NAMALWA (cell line): ENCODE measurements at places on chromosomes 11 and 22.

DNA sequence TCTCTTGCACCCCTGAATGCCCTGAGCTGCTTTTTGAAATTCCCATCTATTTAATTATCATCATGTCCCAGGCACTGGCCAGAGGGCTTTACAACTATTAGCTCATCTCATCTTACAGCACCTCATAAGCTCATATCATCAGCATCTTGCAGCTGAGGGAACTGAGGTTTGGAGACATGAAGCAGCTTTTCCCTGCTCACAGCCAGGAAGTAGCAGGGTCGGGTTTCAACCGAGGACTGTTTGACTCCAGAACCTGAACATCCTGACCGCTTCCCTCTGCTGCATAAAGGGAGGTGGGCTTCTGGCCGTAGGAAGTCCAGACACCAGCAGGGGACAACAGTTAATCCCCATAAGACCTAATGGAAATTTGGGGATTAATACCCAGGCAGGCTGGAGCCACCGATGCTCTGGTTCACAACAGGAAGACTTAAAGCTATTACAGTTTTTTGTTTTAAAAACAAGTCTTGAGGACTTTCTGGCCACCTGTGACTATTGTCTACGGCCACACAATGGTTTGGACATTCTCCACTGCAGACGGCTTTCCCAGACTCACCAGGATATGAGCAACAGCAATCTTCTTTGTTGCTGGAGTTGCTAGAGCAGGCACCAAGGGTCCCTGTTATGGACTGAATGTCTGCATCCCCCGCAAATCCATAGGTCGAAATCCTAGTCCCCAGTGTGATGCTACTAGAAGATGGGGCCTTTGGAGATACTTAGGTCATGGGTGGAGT lies 47.4 kb downstream of the CHST1 start:
- DNase-seq, result no peak

DNA sequence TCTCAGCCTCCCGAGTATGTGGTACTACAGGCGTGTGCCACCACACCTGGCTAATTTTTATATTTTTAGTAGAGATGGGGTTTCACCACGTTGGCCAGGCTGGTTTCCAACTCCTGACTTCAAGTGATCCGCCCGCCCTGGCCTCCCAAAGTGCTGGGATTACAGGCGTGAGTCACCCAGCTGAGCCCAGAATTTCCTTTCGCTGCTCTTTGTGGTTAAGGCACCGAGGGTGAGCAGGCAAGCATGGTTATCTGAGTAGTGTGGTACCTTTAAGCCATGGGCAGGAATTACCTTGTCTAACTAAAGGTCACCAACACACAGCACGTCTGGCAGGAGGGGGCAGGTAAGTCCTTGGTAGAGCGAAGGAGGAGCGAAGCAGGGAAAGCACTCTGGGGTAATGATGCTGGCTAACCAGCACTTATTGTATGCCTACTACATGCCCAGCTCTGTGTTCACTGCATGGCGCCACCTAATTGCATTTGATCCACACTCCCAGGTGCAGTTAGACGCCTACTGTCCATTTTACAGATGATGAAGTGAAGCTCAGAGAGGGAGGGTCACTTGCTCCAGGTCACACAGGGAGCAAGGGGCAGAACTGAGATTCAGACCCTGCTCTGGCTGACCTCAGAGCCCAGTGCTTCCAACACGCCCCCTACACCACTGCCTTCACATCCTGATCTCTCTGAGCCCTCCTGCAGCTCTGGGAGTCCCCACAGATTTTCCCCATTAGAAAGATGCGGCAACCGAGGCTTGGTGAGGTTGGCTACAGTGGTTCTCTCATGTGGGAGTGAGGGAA lies 45.7 kb downstream of the TRIOBP start:
- no peak for DNase-seq

GRCh38 chr11:73267906-73268540 lies 4.1 kb upstream of the P2RY6 start:
- DNase-seq, result no peak

DNA sequence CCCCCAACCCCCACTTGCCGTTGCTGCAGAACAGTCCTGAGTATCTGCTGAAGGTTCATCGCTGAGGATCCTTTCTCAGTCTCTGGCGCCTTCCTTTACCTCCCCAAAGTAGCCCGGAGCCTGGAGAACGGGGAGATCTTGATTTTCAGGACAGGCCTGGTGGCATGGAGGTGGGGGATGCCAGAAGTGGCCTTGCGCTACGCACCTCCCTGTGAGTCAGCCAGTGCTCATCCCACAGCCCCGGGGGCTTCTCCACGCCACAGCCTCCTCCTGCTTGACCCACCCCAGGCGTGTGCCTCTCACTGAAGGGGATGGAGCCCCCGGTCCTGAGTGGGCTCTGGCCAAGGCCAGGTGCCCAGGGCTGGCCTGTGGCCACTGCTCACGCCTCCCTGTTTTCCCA lies 339.6 kb downstream of the TBC1D22A start:
- DNase-seq, result no peak

DNA sequence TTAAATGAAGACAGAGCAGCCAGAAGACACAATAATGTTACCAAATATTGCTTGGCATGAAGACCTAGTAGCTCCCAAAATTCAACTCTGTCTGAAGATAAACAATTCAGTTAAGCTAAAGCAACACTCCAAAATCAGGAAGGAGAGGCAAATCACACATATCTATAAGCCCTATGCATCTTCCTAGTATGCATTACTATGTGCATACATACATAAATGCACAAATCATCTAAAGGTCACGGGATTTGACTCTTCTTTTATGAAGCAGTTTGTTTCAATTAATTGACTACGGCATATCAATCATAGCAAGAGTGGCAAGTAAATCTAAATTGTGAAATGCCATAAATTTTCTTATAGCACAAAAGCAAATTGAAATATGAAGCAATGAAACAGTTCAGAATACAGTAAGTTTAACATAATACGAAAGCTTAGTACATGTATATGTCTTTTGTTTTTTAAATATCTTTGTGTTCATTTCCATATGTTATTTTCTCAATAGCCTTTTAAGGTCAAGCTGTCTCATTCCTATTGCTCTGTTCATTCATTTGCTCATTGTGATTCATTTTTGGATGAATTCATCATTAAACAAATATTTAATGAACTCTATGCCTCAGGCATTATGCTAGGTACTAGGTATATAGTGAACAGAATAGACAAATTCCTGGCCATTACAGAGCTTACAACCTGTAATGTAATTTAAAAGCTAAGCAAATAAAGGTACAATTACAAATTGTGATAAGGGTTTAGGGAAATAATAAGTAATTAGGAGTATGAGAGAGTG lies 540.5 kb downstream of the DLG2 start:
- DNase-seq, result no peak

DNA sequence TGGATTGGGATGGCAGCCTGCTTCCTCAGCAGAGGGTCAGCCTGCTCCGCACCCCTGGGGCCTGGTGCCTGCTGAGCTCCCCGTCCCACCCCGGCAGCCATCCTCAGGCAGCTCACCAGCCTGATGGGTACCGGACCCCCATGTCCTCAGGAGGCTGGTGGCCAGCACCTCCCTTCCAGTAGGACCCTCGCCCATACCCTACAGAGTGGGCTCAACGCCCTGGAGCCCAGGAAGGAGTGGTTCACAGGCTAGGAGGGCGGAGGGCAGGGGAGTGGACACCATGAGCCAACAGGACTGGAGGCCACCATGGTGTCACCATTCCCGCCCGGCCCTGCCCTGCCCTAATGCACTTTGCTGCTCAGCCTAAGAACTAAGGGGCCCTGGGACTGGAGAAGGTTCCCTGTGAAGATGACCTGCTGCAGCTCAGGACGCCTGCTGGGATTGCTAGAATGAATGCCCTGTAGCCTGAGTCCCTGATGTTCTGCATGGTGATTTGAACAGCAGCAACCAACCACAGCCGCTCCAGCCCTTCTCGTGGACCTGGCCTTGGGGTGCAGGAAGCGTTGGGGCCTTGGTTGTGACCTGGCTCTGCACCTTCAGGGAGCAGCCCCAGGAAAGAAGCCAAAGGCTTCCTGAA lies 1080.8 kb downstream of the BRD1 start:
- DNase-seq, result no peak

GRCh38 chr11:64556721-64557250 lies 34.2 kb upstream of the SLC22A12 start:
- DNase-seq, result no peak

GRCh38 chr11:21554284-21554683 lies 638.6 kb upstream of the ANO5 start:
- no peak for DNase-seq

- DNase-seq, result peak; percentile 35
Measured at GRCh38 chr11:44633641-44634040, 68.2 kb downstream of the CD82 start.

DNA sequence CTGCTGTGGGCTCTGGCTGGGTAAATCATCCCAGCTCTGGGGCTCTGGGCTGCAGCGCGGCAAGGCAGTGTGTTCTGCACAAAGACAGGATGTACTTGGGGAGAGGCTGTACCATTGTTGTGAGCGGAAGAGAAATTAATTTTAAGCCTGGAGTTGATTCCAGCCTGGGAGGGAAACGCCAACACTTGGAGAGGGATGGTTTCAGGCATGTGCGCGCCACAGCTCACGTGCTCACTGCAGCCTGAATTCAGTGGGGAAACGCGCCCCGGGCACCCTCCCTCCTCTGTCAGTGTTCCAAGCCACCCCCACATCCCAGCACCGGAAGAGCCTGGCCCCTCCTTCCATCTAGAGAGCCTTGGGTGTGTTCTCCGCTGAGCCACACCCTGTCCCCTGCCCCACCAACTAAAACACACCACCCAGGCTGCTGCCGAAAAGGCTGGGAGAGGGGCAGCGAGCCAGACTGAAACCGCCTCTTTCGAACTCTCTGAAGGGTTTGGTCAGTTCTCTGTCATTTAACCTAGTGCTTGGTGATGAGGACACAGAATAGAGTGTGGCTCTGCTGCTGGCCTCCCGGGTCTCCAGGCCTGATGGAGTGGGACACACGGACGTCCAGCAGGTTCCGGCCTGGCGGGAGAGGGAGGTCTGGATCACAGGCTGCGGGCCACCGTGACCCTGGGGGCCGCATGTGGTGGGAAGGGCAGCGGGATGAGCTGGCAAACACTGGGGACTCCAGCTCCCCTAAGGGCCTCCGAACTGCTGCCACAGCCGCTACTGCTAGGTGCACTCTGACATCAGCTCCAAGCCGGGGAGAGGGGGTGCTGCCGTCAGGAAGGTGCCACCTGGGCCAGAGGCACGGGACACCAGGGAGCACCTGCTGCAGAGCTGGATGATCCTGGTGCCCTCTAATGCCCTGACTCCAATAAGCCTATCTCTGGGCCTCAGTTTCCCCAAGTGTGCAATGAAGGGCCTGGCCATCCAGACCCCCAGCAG lies 230.8 kb downstream of the CTTN start:
- no peak for DNase-seq

GRCh38 chr11:61162092-61162941 lies 1.1 kb upstream of the VPS37C start:
- DNase-seq, result peak; percentile 41

DNA sequence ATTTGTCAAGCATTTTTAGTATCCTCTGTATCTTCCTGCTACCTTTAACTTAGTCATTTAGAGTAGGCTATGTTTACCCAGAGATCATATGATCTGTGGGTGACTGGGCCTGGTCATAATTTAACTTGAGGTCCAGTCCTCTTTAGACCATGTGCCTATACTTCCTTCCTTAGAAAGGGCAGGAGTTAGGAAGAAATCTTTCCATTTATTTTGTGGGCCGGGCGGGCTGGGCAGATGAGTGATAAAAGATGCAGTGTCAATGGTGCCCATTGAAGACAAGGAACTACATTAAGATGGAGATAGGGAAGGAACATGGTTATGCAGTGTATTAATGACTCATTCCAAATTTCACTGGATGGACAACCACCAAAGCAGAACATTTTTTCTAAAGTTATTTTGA lies 30.9 kb upstream of the PDE3B start:
- no peak for DNase-seq

GRCh38 chr22:41847300-41847699 lies 14.4 kb downstream of the SREBF2 start:
- DNase-seq, result no peak

- DNase-seq, result no peak
Measured at GRCh38 chr11:414318-414857, 411 bp downstream of the SIGIRR start.

GRCh38 chr11:112613051-112613972 lies 347.9 kb upstream of the NCAM1 start:
- DNase-seq, result no peak

DNA sequence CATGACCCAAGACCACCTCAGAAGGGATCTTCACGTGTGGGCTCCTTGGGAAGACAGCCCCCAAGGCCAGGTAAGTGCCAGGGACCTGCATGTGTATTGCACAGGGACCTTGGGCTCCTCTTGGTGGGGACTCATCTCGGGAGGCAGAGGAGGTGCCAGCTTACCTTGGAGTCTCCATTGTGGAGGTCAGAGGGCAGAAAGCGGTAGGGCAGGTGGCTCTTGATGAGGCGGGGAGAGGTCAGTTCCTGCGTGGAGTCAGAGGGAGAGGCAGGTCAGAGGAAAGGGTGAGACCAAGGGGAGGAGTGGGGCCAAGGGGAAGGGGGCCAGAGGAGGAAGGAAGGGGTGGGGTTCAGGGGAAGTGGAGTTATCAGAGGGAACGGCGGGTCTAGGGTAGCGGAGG lies 22.5 kb downstream of the SULT4A1 start:
- no peak for DNase-seq
